ENCODE measurements at places on chromosomes 1 and 21.
A peak's percentile ranks its signal among the peaks of the same experiment; 100 is the strongest.

- DNase-seq = no peak
Measured at GRCh38 chr21:39197448-39198233, 14.4 kb upstream of the PSMG1 start.

GRCh38 chr1:44348061-44348485 is 7.0 kb downstream of the ERI3 start:
- no peak for DNase-seq

DNA sequence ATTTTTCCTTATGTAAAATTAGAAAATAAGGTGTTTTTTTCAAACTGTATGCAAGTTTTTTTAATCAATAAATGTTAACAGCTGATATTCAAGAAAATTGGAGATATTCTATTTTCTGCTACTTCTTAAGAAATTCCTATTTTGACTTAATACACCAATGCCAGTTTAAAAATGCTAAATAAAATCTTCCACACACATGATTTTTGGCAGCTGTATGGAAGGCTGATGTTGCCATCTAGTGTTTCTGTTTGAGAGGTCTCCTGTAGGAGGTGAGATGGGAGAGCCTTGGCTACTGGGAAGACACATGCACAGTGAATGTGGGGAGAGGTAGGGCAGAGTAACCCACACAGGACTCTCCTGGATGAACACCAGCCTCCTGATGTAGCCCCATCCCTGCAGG is 29.2 kb upstream of the OR2B11 start:
- DNase-seq = peak; percentile 84

GRCh38 chr1:233211595-233211994 is 83.9 kb downstream of the PCNX2 start:
- DNase-seq = no peak

DNA sequence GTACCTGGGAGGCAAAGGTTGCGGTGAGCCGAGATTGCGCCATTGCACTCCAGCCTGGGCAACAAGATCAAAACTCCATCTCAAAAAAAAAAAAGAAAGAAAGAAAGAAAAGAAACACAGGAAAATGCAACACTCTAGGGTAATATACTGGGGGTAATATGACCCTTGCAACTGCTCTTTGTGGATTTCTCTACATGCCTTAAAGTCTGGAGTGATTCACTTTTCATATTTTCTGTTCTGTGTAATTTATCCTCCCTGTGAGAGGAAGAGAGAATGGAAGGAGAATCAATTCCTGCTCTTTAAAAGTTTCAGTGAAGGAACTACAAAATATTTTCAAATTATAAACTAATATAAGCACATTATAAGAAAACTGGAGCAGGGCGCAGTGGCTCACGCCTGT is 22.7 kb downstream of the RIT1 start:
- DNase-seq = no peak

DNA sequence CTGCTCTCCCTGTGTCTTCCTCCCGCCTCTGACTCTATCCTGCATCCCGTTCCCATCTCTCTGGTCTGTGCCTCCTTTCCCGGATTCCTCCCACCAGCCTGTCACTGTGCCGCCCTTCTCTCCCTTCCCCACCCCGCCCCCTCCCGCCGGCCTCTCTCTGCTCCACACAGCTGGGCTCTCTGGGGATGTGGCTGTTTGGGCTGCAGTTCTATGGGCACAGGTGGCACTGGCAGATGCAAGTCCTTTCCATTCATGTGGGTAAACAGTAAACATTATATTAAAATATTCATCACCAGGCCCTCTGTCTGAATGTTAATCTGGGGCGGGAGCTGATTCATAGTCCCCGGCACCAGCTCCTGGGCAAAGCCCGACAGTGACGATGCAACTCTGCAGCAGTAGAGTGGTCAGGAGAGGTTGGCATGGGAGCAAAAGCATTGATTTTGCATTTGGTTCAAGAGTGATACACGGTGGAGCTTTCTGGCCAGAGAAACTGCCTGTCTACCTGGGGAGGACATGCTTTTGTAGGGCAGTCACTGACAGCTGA is 249.3 kb downstream of the TNR start:
- no peak for DNase-seq

- no peak for DNase-seq
Measured at GRCh38 chr1:31694964-31695313, 8.9 kb downstream of the COL16A1 start.

GRCh38 chr21:35019631-35020032 is 29.5 kb downstream of the RUNX1 start:
- DNase-seq = no peak

GRCh38 chr21:44255511-44255981 is 6.2 kb downstream of the DNMT3L start:
- DNase-seq = no peak

- DNase-seq = no peak
Measured at GRCh38 chr1:48931506-48932192, 155.0 kb upstream of the BEND5 start.

- DNase-seq = peak; percentile 49
Measured at GRCh38 chr1:75233302-75233929, 99.2 kb downstream of the LHX8 start.

- DNase-seq = no peak
Measured at GRCh38 chr21:42027822-42028765, 17.9 kb upstream of the ZBTB21 start.

GRCh38 chr1:223876590-223876989 is 30.8 kb upstream of the TP53BP2 start:
- no peak for DNase-seq

DNA sequence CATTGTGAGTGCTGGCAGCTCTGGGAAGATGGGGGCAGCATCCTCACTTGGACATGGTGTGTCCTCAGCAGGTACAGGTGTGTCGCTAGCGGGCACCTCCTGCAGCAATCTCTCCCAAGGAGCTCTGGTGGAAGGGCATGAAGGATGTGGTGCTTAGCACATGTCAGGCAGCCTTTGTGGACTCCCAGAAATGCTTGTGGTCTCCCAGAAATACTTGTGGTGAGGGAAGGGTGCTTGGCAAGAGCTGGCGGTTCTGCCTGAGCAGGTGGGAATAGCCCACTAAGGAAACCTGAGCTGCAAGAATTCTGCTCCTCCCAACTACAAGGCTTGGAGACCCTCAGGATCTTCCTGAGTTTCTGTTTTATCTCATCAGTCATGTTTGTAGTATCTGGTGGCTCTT is 371.6 kb downstream of the PRDM2 start:
- no peak for DNase-seq

GRCh38 chr1:208107425-208108212 is 136.6 kb downstream of the PLXNA2 start:
- no peak for DNase-seq

- DNase-seq = no peak
Measured at GRCh38 chr1:200373811-200374231, 36.0 kb downstream of the ZNF281 start.

DNA sequence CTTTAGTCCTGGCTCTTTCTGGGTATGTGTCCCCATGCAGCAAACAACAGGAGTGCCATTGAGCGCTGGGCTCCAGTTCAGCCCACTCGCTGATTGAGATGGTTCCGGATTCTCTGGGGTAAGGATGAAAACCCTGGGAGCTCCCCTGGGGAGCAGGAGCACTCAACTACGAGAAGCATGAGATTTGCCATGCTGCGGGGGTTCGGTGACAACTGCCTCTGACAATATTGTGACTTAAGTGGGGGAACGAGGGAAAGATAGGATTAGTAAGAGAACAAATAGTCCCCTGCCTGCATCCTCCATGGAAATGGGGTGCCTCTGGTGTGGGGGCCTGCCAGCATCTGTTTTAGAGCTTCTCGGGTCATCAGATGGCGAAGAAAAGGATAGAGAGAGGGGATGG is 123.6 kb upstream of the IPO9 start:
- no peak for DNase-seq

DNA sequence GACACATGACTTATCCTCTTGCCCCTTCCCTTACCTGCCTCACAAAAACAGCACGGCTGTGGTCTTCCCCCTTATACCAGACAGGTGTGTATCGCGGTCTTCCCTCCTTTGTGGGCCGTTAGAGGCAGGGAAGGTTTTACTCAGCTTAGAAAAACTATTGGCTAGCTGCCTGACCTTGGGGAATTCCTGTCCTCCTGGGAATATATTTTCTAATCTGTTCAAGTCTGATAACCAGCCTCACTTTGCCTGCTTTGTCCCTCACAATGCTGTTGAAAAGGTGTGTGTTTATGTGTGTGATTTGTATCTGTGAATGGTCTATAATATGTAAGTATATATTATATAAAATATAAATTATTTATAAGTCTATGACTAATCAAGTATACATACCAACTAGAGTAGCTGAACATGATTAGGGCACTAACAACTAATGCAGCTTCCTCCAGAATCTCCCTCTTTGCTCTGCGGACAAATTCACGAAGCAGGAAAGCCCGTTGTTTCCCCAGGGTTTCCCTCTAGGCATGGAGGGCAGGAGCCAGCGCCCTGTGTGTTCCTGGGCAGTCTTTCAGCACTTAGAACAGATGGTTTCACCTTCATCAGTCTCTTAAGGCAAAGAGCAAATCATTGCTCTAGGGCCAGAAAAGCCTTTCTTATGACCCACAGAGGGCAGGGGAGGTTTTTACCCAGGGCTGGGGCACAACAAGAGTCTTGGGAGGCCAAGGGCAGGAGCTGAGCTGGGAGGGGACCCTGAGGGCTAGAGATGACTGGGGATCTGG is 25.6 kb downstream of the SLC26A9 start:
- peak; percentile 54 for DNase-seq

GRCh38 chr1:207040181-207040533 is 7.6 kb upstream of the C1orf116 start:
- DNase-seq = no peak

DNA sequence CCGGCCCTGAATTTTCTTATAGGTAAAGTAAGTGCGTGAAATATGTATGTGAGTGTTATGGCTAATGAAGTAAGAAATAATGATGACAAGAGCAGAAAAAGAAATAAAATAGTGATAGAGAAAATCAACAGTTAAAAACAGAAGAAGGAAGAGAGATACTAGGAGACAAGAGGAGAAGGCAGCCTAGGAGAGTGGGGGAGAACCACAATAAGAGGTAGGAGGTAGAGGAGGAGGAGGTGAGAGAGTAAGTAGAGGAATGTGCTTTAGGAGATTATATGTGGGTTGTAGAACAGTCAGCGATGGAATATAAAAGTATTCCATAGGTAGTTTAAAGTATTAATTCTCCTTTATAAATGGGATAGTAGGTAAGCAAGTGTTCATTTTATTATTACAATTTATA is 861.5 kb upstream of the B3GALT2 start:
- no peak for DNase-seq

- no peak for DNase-seq
Measured at GRCh38 chr21:45071078-45071873, 3.1 kb upstream of the ADARB1 start.

DNA sequence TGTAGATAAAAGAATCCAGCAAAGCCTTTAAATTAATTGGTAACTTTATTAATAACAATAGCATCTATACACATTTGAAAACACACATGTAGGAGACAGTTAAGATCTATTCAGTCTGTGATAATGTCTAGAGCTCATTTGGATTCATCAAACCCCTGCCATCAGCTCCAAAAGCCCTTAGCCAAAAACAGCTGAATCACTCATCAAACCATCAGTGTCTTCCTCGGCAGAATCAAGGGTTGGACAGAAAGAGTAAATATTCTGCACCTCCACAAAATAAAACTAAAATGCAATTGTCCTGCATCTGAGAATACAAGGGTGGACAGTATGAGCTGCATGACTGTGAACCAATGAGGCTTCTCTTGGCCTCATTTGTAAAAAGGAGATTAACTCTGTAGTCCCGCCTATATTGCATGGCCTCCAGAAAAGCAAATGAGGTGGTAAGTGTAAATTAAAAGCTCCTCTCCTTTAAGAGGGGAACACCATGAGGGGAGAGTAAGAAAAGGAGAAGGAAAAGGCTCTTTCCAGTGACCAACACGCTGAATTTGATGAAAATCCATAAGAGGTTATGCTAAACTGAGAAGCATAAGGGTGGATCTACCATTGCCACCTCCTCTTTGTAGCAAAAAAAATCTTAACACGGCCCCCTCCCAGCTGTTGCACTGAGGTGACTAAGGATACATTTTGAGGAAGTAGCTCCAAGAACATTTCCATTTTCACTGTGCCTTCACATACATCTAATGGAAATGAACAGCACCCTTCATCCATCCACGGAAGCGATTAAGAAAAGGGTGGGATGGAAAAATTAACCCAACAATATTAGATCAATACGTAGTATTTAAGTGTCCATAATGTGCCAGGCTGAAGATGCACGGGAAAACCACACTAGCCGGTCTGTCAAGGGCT is 14.7 kb upstream of the BOLA1 start:
- DNase-seq = peak; percentile 84

GRCh38 chr1:116372651-116373430 is at the start of gene ATP1A1:
ATP1A1 (plus strand) TSS chr1:116373244; CDS start chr1:116373512, 268 bp downstream.
- DNase-seq = peak; percentile 99

GRCh38 chr1:31416101-31416736 is 3.2 kb downstream of the SERINC2 start:
- no peak for DNase-seq

DNA sequence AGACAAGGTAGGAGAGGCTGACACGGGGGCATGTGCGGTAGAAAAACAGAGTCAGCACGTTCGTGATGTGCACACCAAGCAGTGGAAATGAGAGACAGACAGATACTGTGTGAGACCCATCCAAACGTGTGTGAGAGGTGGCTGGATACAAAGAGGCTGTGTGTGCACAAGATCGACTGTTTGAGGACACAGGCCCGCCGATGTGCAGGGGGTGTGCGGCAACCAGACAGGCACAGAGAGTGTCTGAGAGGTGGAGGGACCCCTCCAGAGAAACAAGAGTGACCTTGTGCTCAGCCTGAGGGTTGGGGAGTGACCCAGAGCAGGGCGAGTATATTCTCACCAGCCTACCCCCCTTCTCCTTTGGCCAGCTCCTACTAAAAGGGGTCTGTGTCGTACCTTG is 97.8 kb upstream of the IPO9 start:
- DNase-seq = no peak

DNA sequence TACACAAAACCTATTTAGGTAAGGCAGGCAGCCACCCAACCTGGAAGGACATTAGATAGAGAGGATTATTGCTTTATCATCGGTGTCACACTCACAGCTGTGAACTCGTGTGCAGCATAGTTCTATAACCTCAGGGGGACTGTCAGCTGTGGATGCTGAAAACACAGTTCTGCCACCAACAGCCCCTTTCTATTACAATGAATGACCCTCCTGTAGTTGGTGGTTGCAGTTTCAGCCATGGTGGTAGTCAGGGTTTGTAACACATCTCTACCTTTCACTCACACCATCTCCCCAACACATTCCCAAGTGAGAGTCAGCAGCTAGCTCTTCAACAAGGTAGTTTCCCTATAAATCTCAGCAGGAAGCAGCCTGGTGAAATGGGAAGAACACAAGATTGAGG is 136.8 kb downstream of the ZC3H11B start:
- DNase-seq = no peak

- no peak for DNase-seq
Measured at GRCh38 chr1:2936559-2937515, 84.4 kb upstream of the ACTRT2 start.

GRCh38 chr1:99005537-99005942 is 879 bp upstream of the PLPPR5 start:
- DNase-seq = no peak

GRCh38 chr1:40979241-40980067 is at the start of gene CTPS1:
CTPS1 (plus strand) TSS chr1:40979696; CDS start chr1:40983291, 3,595 bp downstream.
- DNase-seq = peak; percentile 93

DNA sequence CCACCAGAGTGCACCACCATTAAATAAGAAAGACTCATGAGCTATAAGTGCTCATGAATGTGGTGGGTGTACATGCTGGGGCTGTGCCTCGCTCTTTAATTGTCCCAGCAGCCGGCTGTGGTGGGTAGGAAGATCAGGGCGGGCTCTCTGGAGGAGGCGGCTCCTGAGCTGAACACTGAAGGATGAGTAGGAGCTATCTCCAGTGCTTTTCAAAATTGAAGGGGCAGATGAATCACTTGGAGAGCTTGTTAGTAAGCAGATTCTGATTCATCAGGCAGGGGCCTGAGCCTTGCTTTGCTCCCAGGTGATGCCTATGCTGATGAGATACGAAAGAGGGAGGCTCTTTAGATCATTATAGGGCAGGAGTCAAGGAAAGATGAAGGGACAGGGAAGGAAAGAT is 54.1 kb downstream of the ETS2 start:
- peak; percentile 40 for DNase-seq
